MG63 (cell line): ENCODE measurements at places on chromosomes 2 and 18. TPM values are rescaled to one million over a fixed set of nuclear protein-coding genes. Genes with fewer than 3 reads are reported as not detected.

GRCh38 chr2:197191940-197192322, 118.6 kb downstream of the ANKRD44 start:
- DNase-seq = no peak

DNA sequence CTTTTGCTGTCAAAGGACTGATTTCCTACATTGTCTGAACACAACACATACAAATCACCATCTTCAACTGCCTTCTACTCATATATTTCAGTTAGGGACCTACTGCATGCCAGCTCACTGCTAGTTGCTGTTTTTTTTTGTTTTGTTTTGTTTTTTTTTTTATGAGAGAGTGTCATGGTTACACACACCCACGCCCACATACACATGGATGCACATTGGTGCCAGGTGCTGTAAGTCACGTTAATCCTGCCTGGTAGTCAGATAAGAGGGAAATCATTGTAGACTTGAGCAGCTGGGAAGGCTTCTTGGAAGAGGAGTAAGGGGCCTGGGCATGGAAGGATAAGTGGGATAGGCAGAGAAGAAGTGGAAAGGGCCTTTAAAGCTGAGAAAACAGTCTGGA, 209.9 kb downstream of the TDRD15 start:
- no peak for DNase-seq

GRCh38 chr2:120393456-120393855, 47.5 kb downstream of the INHBB start:
- no peak for DNase-seq

- DNase-seq = no peak
Observed at GRCh38 chr2:189175869-189176433, 3.6 kb downstream of the COL5A2 start.

DNA sequence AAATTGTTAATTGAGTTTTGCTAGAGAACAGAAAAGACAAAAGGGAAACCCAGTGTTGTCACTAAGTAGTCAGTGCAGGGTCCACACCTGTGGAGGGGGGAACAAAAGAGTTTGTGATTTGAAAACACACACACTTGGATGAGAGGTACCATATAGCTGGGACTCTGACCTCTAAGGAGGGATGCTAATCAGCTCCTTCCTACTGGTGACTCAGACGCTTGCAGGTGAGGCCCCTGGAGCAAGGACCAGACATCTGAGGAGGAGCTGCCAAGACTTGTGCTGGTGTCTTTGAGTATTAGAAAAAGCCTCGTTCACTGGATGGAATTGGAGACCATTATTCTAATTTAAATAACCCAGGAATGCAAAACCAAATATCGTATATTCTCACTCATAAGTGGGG, 146.4 kb upstream of the MAP2 start:
- DNase-seq = no peak

DNA sequence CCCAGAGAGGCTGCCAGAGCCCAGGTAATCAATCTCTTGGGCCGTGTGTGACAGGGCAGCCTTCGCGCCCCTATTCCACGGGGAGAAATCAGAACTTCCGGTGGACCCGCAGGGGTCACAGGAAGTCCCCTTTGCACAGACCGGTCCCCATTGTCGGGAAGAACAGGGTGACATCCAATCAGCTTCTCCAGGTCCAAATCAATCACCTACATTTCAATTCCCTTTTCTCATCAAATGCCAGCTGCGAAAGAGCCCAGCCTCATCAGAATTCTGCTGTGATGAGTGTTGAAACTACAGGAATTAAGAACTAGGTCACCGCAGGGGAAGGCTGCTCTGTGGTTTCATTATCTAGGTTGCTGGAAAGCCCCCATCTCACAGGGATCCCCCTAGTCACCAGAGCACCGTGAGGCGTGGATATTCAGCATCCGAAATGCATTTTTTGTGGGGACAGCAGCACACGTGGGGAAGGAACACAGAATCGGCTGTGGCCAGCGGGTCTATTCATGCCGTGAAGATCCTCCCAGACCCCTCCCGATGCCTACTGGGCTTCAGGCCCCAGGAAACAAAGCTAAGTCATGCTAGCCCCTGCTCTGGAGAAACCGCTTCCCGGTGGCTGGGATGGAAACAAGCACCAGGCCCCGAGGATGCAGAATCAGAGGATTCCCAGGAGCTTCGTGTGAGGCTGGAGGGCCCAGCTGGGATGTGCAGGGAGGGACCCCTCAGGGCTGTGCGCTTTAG, 193.7 kb upstream of the ID2 start:
- no peak for DNase-seq

- no peak for DNase-seq
Observed at GRCh38 chr2:241948901-241949735, 79.6 kb downstream of the RTP5 start.

GRCh38 chr18:26711756-26712155, 153.8 kb downstream of the AQP4 start:
- no peak for DNase-seq

DNA sequence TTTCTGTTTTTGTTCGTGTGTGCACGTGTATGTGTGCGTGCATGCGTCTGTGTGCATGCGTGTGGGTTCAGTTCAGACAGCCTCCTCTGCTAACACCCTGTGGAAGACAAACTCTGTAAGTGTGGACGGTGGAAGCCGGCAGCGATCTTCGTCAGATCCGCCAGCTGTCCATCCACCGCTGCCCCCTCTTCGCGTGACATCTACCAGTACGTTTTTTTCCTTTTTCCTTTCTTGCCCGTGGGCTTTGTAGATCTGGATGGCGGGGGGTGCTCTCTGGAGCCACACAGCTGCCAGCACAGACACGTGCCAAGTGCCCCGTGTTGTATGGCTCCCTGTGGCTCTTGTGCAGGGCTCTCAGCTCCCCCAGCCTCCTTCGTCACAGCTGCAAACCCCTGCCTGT, 32.3 kb downstream of the ITGB1BP1 start:
- no peak for DNase-seq

- no peak for DNase-seq
Observed at GRCh38 chr2:20168048-20168726, 56.7 kb downstream of the SDC1 start.

DNA sequence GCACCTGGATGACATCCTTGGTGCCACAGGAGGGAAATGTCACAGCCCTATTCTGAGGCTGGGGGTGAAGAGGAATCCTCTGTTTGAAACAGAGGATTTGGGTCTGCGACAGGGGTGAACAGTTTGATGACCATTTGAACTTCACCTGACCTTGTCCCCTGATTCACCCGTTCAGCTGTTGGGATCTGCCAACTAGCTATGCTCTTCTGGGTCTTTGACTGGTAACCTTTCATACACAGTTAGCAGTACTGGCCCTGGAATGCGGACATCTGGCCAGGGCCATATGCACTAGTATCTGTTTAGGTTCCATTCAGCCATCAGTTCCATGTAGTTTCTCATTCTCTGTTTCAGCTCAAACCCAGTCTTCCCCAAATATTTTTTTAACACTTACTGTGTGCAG, 72.6 kb upstream of the MCFD2 start:
- no peak for DNase-seq

- no peak for DNase-seq
Observed at GRCh38 chr2:204946892-204947291, 401.6 kb downstream of the PARD3B start.

DNA sequence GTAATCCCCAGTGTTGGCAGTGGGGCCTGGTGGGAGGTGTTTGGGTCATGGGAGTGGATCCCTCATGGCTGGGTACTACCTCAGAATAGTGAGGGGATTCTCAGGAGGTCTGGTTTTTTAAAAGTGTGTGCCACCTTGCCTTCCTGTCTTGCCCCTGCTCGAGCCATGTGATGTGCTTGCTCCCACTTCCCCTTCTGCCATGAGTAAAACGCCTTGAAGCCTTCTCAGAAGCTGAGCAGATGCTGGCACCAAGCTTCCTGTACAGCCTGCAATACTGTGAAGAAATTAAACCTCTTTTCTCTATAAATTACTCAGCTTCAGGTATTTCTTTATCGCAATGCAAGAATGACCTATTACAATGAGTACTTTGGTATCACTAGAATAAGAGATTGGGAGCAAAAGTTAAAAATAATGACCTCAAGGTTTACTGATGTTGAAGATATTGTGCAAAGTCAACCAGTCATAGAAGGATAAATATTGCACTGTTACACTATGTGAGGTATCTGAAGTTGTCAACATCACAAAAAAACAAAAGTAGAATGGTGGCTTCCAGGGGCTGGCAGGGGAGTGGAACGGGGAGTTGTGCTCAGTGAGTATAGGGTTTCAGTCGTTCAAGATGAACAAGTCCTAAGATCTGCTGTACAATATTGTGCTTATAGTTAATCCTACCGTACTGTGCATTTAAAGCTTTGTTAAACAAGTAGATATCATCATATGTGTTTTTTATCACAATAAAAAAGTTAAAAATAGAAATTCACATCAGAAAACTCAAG, 938.3 kb upstream of the CNTNAP5 start:
- no peak for DNase-seq

DNA sequence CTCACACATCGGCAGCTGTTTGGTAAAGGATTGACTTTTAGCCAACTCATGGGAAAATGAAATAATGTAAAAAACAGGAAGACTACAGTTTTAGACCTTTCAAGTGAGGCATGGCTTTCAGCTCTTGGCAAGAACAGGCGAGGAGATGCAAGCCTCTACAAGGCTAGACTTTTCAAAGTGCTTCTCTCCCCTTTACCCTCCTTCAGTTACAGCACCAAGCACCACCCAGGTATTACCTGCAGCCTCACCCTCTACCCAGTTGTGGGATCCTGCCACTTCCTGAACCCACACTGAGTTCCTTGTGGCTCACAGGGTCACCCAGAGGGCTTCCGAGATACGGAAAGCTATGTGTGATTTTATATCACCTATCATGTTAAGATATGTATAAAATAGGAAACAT, 14.7 kb downstream of the UGT1A10 start:
- no peak for DNase-seq

DNA sequence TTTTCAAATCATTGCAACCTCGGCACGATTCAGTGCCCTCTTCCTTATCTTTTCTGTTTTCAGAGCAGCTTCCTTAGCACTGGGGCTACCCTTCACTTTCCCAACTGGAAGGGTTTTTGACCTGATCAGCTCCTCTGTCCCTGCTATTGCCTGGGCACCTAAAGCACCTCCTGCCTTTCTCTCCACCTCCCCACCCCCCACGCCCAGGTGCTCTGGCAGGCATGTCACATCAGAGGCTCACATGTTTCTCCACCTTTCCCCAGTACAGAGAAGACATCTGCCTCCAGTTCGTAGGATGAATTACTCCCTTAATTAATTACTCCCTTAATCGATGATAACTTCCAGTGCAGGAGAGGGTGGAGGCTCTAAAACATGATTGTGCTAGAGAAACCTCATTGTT, 88.7 kb upstream of the LCLAT1 start:
- no peak for DNase-seq

- peak; percentile 52 for DNase-seq
Observed at GRCh38 chr18:8707556-8708300, 2.4 kb downstream of the MTCL1 start.

- DNase-seq = no peak
Observed at GRCh38 chr2:126863336-126864015, 35.2 kb upstream of the TEX51 start.

GRCh38 chr2:46365913-46366667, 68.9 kb downstream of the EPAS1 start:
- no peak for DNase-seq

DNA sequence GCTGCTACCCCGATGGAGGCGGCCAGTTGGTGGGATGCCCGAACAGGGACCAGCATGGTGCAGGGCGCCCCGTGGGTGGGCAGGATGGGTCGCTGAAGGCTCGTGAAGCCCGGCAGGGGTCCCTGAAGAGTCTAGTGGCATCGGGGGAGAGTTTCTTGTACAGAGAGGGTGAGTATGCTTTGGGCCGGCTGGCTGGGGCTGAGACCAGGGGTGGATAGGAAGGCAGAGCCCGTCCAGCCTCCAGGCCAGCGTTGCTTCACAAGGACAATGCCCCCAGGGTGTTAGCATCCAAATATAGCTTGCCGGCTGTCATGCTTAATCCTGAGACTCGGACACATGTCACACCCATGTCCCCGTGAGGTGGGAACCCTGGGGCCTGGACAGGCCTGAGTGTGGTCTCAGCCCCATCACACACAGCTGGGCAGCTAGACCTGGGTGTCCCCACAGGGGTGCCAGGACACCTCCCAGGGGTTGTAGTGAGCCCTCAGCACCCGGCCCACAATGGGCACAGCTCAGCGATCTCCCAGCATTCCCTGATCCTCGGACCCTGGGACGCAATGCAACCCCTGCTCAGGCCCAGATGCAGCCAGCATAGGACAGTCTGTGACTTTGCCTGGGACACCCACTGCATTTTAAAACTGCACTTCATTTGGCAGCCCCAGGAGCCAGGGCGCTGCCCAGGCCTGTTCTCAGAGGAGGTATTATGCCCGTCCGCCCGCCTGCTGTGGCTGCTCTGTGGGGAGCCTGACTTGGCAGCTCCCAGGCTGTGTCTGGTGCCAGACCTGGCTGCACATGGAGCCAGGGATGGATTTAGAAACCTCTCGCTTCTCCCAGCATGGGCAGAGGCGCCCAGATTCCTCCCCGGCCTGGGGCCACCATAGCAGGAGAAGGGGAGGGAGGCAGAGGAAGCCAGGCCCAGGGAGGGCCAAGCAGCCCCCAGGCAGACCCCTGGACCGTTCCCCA, 36.4 kb downstream of the RAMP1 start:
- peak; percentile 96 for DNase-seq

DNA sequence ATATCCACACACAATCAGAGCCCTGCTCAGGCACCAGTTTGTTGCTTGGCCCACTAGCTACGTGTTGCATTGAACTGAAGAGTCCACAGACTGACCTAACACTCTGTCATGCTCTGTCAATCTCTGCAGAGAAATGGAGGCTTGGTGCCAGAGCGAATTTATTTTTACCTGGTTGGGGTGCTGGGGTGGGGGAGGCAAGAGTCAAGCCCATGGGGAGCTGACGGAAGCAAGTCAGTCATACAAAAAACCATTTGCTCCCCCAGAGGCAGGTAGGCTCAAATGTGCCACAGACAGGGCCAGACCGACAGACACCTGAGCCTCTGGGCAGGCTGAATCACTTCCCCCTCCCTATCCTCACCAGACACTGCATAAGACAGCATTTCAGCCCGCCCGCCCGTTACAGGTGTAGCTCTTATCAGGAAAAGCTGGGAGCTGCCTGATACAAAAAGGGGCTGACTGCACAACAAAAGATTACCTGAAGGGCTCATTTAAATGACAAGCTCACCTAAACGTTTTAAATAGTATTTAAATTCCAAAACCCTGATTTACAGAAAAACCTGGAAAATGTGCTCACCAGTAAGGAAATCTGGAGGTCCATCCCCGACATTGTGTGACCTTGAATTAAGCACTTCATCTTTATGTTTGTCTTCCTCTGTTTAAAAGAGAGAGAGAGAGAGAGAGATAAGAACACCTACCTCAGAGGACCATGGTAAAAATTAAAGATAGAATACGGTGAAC, 2.1 kb upstream of the PCBP1 start:
- no peak for DNase-seq

- DNase-seq = no peak
Observed at GRCh38 chr2:73131807-73132206, 19.1 kb upstream of the RAB11FIP5 start.

Gene TAF4B
- 3.7 and 5.7 TPM in 2 replicates for total RNA-seq

Gene IL1F10
- not detected in 2 replicates for total RNA-seq

Gene FAM124B
- total RNA-seq = not detected in 2 replicates

Gene CYBRD1
- 56.3 and 58.5 TPM in 2 replicates for total RNA-seq

Gene PROKR1
- not detected in 2 replicates for total RNA-seq

Gene STPG4
- total RNA-seq = not detected in 2 replicates

Gene MIB1
- total RNA-seq = 19.9 and 24.8 TPM in 2 replicates

Gene CNGA3
- total RNA-seq = not detected in 2 replicates

Gene ASTL
- total RNA-seq = not detected in 2 replicates

Gene CCDC93
- 12.2 and 13.2 TPM in 2 replicates for total RNA-seq
